ENCODE measurements at places on chromosomes 6 and 20. TPM values are rescaled to one million over a fixed set of nuclear protein-coding genes. Genes with fewer than 3 reads are reported as not detected.

DNA sequence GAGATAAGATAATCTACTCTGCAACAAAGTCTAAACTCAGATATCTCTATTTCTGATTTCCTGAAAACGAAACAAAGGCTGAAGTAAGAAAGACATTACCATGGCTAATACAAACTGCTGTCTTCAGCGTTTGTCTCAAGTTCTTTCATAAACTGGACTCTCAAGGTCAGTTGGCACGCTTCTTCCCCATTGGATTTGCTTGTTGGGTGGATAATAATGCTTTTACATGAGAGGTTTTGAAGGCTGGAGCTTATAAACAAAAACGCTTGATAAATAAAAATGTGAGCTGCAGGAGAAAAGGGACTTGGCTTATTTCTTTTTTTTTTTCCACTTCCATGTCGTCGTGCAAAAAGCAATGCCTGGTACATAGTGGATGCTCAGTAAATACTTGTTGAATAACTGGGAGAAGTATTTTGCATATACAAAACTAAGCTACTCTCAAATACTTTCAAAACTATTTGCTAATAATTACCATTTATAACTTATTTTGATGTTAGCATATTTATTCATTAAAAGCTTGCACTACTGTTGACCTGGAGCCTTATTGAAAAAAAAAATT lies 65.7 kb upstream of the EEF1A1 start:
- peak overlapping the region; percentile 99 for H3K27ac ChIP-seq
- H3K4me3 ChIP-seq, result peak overlapping the region; percentile 77
- no peaks in the 10 kb centered on the region for H3K36me3 ChIP-seq
- DNase-seq, result no peak

DNA sequence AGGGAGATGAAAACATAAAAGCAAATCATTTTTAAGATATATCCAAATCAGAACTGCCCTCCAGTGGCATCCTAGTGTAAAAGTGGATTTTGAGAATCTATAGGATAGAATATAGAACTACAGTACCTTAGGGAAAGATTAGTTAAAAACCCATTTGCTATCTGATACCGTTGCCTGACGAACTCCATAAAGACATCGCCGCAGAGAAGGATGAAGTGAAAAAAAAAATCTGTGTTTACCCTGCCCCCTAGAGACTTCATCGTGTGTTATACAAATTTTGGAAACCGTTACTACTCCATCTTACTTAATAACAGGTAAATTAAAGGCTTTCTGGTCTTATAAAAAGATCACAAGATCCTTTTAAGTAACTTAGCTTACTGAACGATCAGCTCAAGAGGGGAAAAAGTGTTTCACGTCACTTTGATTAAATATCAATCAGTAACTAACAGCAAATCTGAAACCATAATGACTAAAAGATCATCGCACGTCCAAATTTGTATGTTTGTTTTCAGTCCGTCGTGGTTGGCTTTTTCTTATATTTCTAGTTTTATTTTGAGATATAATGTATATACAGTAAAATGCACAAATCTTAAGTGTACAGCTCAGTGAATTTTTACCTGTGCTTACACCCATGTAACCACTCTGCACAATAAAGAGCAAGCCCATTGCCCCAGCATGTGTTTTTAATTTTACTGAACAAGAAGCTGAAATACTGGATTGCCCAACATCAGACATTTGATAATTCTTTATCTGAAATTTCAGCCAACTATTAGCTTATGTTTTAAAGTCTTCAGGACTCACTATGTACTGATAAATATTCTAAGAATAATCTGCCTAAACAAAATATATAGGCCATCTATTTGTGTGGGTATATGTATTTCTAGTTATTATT lies 881 bp upstream of the MCM3 start:
- peaks cover 21% of the 10 kb centered on the region for H3K4me1 ChIP-seq
- no peaks in the 10 kb centered on the region for H3K27me3 ChIP-seq
- H3K27ac ChIP-seq, result no peak overlapping the region
- no peak overlapping the region for H3K4me3 ChIP-seq

- H3K4me1 ChIP-seq, result peaks cover 29% of the 10 kb centered on the region
- H3K4me3 ChIP-seq, result no peak overlapping the region
- no peak overlapping the region for H3K27ac ChIP-seq
- no peak for DNase-seq
- H3K36me3 ChIP-seq, result peaks cover 38% of the 10 kb centered on the region
- H3K27me3 ChIP-seq, result no peaks in the 10 kb centered on the region
Measured at GRCh38 chr6:18248698-18249097, 15.6 kb downstream of the DEK start.

The CD93 gene
- polyA plus RNA-seq, result 0.18 TPM

GRCh38 chr6:147999001-147999540 lies 343.6 kb upstream of the SASH1 start:
- H3K4me1 ChIP-seq, result no peaks in the 10 kb centered on the region
- no peak overlapping the region for H3K27ac ChIP-seq
- H3K36me3 ChIP-seq, result no peaks in the 10 kb centered on the region
- H3K4me3 ChIP-seq, result no peak overlapping the region
- no peak for DNase-seq

The PNLDC1 gene
- polyA plus RNA-seq, result not detected

DNA sequence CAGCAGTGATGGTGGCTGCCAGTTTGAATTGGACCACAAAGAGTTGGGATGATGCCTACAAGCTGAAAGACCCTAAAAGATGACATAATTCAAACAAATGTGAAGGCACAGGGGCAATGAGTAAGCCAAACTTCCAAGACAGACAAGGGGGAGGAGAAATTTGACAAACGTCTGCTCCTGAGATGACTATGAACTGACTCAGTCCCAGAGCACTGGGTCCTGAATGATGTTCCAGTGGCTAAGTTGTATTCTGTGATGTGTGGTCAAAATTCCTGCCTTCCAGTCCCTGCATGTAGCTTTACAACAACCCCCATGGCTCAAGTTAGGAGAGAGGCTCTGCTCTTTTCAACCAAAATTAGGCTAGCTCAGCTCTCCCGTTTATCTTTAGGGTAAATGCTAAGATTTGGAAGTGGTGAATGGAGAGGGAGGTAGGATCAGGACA lies 86.1 kb upstream of the SIRPA start:
- peaks cover 26% of the 10 kb centered on the region for H3K27me3 ChIP-seq
- no peaks in the 10 kb centered on the region for H3K4me1 ChIP-seq
- no peak overlapping the region for H3K27ac ChIP-seq
- H3K36me3 ChIP-seq, result no peaks in the 10 kb centered on the region

DNA sequence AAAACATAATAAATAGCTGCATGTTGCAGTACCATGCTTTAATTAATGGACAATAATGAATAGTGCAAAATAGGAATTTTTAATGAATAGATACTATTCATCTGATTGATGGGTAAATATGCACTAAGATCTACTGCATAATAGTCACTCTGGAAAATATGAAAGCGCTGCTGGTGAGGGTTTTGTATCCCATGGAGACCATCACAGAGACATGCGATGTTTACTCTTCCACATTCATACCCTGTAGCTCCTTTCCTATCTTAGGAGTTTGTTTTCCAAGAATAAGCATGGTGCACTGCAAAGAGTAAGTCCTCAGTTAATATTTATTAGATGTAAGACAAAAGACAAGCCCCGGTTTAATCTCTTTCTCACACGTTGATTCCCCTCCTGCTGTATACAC lies 81.4 kb downstream of the NRSN1 start:
- DNase-seq, result no peak
- no peaks in the 10 kb centered on the region for H3K36me3 ChIP-seq
- no peaks in the 10 kb centered on the region for H3K4me1 ChIP-seq
- no peak overlapping the region for H3K27ac ChIP-seq
- peaks cover 3% of the 10 kb centered on the region for H3K27me3 ChIP-seq
